Hypothalamus (tissue), 51 donors: ENCODE measurements at places on chromosomes 6 and 20.

GRCh38 chr20:34127792-34128191 is 15.7 kb upstream of the EIF2S2 start:
- no peak for DNase-seq

DNA sequence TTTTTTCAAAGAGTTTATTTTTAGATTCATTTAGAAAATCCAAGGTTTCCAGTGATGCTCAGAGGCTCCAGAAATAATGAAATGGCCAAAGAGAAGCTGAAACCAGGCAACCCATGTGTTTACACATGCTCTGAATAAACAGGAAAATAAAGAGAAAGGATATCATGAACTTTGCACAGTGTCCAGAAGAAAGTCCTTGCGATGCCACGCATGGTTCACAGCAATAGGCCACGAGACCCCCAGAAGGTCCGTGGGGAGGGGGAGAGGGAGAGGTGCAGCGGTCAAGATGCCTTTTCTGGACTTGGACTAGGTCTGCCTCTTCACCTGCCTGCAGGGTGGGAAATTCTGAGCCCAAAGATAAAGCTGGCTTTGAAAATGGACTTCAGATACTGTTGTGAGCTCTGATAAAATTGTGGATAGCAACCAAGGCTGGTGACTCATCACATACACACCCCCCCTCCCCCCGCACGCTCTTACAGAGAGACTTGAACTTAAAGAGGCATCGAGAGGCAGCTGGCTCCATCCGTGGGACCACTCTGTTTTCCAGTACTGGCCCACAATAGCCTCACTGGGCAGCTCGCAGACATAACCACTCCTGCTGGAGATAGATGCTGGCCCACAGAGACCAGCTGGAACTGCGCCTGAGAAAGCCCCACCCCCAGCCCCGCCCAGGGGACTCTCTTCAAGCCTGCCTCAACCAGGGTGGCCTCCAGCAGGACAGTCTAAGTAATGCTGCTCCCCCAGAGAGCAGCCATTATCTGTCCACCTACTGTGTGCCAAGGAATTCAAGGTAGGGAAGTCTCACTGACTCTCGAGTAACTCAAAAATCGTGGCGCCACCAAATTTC is 21.2 kb upstream of the NFATC2 start:
- no peak for DNase-seq

- no peak for DNase-seq
Measured at GRCh38 chr6:21441386-21441785, 152.2 kb upstream of the SOX4 start.

DNA sequence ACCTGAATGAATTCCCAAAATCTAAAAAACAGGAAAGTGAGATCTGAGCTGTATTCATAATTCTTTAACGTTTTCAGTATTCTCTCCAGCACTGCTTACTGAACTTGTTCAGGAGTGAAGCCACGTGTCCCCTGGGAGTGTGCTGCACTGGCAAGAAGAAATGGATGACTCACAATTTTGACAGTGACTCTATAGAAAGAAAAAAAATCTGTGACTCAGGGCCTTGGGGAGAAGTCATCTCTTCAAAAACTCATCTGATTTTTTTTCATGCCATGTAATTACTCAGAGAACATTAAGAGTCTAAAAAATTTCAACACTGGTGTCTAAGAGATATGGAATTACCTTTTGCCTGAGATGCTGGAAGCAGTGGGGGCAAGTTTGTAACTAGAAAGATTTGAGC is 39.7 kb downstream of the ANKEF1 start:
- no peak for DNase-seq

DNA sequence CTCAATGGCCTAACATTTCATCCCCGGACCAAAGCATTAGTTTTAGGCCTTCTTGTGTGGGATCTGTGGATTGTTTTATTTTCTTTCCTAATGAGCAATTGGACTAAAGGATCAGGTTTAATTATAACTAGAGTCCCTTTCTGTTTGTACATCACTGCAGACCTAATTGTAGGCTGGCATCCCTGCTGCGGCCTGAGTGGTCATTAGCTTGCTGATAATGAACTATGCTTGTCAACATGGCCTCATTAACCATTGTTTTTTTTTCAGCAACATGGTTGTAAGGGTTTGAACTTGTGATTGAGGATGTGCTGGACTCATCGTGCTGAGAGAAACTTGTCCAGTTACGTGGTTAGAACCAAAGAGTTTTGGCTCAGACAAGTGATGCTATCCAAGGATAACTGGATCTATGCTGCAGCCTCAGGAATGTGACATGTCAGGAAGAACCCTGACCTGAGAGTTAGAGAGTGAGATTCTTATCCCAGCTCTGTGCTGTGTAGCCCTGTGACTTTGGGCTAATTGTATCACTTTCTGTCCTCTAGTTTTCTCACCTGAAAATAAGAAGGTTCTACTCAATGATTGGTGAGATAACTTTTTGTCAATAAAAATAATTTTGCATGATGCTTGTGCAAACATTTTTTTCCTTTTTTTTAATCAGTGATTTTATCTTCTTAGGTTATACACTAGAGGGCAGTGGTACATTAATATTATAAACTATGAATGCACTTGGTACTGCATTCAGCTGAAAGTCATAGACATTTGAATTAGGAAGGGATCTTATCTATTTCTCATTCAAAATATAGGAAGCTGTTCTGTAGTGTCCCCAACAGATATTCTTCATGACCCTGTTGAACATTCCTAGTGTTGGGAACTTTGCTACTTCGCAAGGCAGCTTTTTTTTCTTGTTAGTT is 140.9 kb downstream of the RNF144B start:
- DNase-seq, result no peak

DNA sequence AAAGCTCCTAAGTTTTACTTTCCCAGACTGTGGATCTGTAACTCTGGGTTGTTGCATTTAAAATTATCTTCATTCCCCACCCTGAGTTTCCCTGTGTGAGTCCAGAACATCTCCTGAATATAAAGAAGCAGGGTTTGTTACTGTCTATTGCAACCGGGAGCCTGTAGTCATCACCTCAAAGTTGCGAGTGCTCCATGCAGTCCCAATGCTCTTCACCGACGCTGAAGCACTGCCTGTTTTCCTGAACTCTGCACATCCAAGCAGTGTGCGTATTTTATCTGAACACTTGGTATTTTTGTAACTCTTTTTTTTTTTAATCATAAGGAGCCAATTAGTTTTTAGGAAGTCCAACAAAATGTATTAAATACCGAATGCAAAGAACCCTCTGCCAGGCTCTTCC is 907 bp upstream of the HLA-B start:
- DNase-seq, result no peak

GRCh38 chr20:3658716-3659491 is 4.3 kb downstream of the GFRA4 start:
- no peak for DNase-seq

DNA sequence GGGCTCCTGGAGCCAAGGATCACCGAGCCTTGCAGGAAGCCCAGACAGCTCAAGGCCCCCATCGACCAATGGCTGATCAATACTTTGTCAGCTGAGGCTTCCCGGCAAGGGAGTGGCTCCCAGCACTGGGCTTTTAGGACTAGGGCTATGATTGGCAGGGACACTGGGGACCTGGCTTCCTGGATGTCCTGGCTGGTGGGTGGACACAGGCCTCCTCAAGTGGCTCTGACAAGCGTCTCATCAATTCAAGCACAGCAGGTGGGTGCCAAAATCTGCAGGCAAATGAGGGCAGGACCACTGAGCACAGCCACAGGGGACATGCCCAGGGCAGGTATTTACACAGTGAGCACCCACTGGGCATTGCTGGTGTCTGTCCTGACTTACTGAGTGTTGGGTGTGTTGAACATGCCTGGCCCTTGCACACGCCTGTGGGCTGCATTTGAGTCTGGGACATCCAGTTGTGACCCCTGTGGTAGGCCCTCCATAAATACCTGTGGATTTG is 420.1 kb upstream of the SULF2 start:
- no peak for DNase-seq
